Activated CD8-positive, alpha-beta memory T cell treated with anti-CD3 and anti-CD28 coated beads for 36 hours (primary cell): ENCODE measurements at places on chromosomes 2 and 18. TPM values are rescaled to one million over a fixed set of nuclear protein-coding genes. Genes with fewer than 3 reads are reported as not detected.

The DPYSL5 gene
- not detected for total RNA-seq

The PPP1R1C gene
- total RNA-seq, result not detected

The HOXD9 gene
- not detected for total RNA-seq

The RTP5 gene
- 0.11 TPM for total RNA-seq

The PPIL3 gene
- total RNA-seq, result 38.3 TPM

The PTH2R gene
- total RNA-seq, result 0.08 TPM

The ALPP gene
- not detected for total RNA-seq

The PMAIP1 gene
- total RNA-seq, result 69.1 TPM

The FMNL2 gene
- total RNA-seq, result 0.93 TPM

The KLHL14 gene
- total RNA-seq, result not detected

The MAP3K19 gene
- total RNA-seq, result not detected

The ALKAL2 gene
- not detected for total RNA-seq

The FOXI3 gene
- total RNA-seq, result not detected

The SPATA3 gene
- total RNA-seq, result 0.21 TPM

The C2orf80 gene
- total RNA-seq, result not detected

The MYO3B gene
- total RNA-seq, result 0.31 TPM

The ATP8B1 gene
- total RNA-seq, result 0.15 TPM

The ANXA4 gene
- 28.0 TPM for total RNA-seq

The ODC1 gene
- 483 TPM for total RNA-seq

The REG3A gene
- not detected for total RNA-seq

The PRKAG3 gene
- total RNA-seq, result not detected

The ANKRD23 gene
- total RNA-seq, result 4.9 TPM

The DAW1 gene
- total RNA-seq, result not detected

The NOL4 gene
- not detected for total RNA-seq

The SMPD4 gene
- total RNA-seq, result 105 TPM

The GKN2 gene
- not detected for total RNA-seq

The C1QL2 gene
- total RNA-seq, result not detected

The CRYGD gene
- total RNA-seq, result not detected

The DNAJC5G gene
- total RNA-seq, result not detected

The RGPD6 gene
- 9.7 TPM for total RNA-seq

The OTOS gene
- total RNA-seq, result not detected

The SLC23A3 gene
- 2.9 TPM for total RNA-seq

The NOSTRIN gene
- not detected for total RNA-seq

The CROCC2 gene
- not detected for total RNA-seq

The ZNF396 gene
- total RNA-seq, result 0.99 TPM

The ASXL2 gene
- total RNA-seq, result 84.7 TPM

The MFSD2B gene
- not detected for total RNA-seq

The ACYP2 gene
- total RNA-seq, result 7.6 TPM
